Vagina (tissue), 2 donors: ENCODE measurements at places on chromosomes 12 and 14.
A peak's percentile ranks its signal among the peaks of the same experiment; 100 is the strongest.

DNA sequence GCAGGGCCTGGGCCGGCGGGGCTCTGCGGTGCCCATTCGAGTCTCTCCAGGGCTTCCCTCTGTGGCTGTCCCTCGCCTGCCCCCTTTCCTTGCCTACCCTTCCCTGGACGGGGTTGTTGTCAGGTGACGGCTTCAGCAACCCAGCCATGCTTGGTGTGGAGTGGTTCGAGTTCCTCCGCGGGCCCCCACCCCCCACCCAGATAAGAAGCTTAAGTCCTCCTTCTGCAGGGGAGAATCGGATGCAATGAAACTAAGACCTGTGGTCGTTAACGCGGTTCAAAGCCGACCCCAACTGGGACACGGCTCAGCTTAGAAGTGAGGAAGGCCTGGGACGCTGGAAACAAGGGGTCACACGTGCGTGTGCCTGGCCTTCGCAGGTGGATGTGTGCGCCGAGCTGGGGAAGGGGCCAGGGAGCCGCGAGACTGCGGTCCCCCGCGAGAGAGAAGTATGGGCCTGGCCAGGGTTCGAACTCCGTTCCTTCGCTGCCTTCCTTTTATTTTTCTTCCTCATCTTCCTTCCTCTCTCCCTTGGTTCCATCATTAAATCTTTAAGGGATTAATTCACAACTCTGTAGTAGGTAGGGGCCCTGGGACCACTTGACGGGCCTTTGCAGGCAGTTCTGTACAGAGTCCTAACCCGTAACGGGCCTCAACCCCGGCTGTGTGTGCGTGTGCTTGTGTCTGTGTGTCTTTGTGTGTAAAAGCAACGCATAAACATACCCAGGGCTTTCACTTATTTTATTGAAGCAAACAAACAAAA is 3.5 kb downstream of the TTC6 start:
- DNase-seq: no peak

- DNase-seq: no peak
These were observed 3.3 kb downstream of the RAD52 start for GRCh38 chr12:946212-946611.

- peak; percentile 49 for DNase-seq
These were observed 359.3 kb downstream of the ADGRD1 start for GRCh38 chr12:131312793-131313545.

DNA sequence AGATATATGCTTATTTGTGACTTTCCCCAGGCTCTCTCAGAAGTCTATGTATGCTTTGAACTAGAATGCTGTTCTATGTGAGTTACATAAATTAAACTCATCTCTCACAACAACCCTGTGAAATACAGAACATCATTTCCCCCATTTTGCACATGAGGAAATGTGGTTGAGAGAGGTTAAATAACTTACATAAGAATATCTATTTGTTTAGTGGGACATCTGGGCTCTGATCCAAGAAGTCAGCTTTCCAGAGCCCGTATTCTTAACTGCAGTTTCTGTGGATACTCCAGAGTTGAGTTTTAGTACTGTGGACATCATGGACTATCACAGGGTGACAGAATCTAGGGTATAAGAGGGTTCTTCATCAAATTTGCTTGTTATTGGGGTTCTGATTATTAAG is 242.5 kb upstream of the ARHGAP5 start:
- no peak for DNase-seq
